ENCODE measurements at places on chromosomes 13 and 19. TPM values are rescaled to one million over a fixed set of nuclear protein-coding genes. Genes with fewer than 3 reads are reported as not detected.

- no peak for DNase-seq
Measured at GRCh38 chr13:112229445-112229844, 146.7 kb upstream of the SPACA7 start.

GRCh38 chr13:21018220-21018619 is 43.2 kb downstream of the LATS2 start:
- DNase-seq = peak; percentile 77

- peak; percentile 53 for DNase-seq
Measured at GRCh38 chr19:32397671-32398101, 7.9 kb upstream of the DPY19L3 start.

DNA sequence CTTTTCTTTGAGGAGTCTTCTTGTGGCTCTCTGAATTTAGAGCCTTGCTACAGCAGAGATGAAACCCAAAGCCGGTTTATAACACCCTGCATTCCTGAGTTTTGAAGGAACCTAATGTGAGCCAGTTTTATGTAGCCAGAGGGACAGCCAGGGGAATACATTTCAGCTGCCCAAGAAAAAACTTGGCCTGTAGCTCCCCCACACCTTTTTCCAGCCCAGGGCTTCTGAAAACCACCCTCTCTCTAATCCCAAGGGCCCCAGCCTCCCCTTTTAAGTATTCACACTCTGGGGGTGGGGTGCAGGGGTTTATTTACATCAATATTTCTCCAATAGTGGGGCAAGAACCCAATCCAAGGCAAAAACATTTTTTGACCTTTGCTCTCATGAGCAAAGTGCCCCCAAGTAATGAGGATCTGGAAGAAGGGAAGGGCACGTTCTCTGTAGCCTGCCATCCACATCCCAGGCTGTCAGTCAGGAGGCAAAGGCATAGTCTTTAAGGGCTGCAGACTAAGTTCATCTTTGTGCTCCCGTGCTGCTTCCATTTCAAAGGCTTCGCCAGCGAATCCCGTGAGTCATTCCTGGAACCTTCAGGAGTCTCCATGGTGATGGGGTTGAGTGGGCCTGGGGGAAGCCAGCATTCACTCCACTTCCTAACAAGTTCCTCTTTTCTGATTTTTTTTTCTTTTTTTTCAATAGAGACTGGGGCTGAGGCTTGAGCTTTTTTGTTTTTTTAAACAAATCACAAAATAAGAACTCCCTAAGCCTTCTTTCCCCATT is 33.2 kb upstream of the MEDAG start:
- no peak for DNase-seq

- no peak for DNase-seq
Measured at GRCh38 chr13:71644579-71644978, 222.4 kb downstream of the DACH1 start.

GRCh38 chr13:46577696-46578589 is 25.0 kb downstream of the LRCH1 start:
- no peak for DNase-seq

- no peak for DNase-seq
Measured at GRCh38 chr19:40270362-40271089, 14.6 kb downstream of the AKT2 start.

GRCh38 chr19:30028992-30029343 is 86.9 kb downstream of the URI1 start:
- DNase-seq = no peak

GRCh38 chr19:28960986-28961705 is 251.8 kb downstream of the UQCRFS1 start:
- DNase-seq = no peak

- DNase-seq = no peak
Measured at GRCh38 chr13:78045916-78046315, 127.3 kb upstream of the EDNRB start.

DNA sequence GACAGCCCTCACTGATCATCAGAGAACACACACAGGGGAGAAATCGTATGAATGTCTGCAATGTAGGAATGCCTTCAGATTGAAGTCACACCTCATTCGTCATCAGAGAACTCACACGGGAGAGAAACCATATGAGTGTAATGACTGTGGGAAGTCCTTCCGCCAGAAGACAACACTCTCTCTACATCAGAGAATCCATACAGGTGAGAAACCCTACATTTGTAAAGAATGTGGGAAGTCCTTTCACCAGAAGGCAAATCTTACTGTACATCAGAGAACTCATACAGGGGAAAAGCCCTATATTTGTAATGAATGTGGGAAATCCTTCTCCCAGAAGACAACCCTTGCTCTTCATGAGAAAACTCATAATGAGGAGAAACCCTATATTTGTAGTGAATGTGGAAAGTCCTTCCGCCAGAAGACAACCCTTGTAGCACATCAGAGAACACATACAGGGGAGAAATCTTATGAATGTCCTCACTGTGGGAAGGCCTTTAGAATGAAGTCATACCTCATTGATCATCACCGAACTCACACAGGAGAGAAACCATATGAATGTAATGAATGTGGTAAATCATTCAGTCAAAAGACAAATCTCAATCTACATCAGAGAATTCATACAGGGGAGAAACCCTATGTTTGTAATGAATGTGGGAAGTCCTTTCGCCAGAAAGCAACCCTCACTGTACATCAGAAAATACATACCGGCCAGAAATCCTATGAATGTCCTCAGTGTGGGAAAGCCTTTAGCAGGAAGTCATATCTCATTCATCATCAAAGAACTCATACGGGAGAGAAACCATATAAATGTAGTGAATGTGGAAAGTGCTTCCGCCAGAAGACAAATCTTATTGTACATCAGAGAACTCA is 32.5 kb downstream of the ZNF567 start:
- DNase-seq = no peak

DNA sequence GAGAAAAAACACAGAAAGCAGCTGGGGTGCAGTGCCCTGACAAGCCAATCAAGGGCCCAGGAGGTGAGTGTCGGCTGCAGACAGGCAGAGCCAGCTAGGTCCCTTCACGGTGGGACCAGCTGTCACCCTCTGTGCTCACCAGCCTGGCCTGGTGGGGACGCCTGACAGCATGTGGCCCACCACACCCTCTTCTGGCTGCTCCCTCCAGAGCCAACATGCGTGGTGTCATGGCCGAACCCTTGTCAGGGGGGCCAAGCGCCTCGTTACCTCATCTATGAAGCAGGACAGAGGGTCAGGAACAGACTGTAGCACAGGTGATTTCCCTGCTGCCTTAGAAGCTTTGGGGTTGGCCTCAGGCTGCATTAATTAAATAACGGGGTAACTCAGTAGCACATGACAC is 40.0 kb upstream of the ISYNA1 start:
- no peak for DNase-seq

The NLRP9 gene
- total RNA-seq = not detected

The ICAM3 gene
- total RNA-seq = 7.9 TPM

The MAB21L1 gene
- not detected for total RNA-seq

The MARK4 gene
- total RNA-seq = 24.2 TPM

The ZNF181 gene
- total RNA-seq = 9.0 TPM

The LYPD3 gene
- 3.1 TPM for total RNA-seq

The CAPS gene
- 7.3 TPM for total RNA-seq

The DAND5 gene
- not detected for total RNA-seq

The ZNF284 gene
- total RNA-seq = 3.8 TPM

The TNNT1 gene
- total RNA-seq = 46.8 TPM

The CEACAM21 gene
- total RNA-seq = not detected

The NUCB1 gene
- 76.8 TPM for total RNA-seq

The KIR3DL1 gene
- total RNA-seq = not detected
